ENCODE measurements at places on chromosomes 3 and 15.

GRCh38 chr15:82839136-82839535, 29.7 kb downstream of the WHAMM start:
- DNase-seq: no peak

GRCh38 chr15:58407778-58408177, 24.0 kb upstream of the LIPC start:
- DNase-seq: no peak

- no peak for DNase-seq
Measured at GRCh38 chr15:33080006-33080405, 114.5 kb downstream of the FMN1 start.

- DNase-seq: no peak
Measured at GRCh38 chr3:99825004-99825640, 7.5 kb downstream of the CMSS1 start.

GRCh38 chr15:62639432-62639831, 403.1 kb upstream of the TPM1 start:
- no peak for DNase-seq

DNA sequence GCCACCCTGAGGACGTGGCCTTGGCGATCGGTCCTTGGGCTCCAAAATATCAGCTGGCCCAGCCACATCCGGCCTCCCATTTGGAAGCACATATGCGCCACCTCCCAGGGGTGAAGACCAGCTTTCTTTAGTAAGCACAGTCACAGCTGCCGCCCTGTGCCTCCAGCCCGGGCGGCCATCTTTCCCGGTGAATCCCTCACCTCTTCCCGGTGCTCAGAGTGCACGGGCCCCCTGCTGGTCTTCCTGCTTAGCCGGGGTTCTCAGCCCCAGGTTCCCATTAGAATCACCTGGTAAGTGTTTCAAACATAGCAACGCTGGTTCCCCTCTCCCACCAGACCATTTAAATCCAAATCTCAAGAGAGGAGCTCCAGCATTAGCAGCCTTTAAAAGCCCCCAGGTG, 232.2 kb downstream of the VPS13C start:
- DNase-seq: no peak

DNA sequence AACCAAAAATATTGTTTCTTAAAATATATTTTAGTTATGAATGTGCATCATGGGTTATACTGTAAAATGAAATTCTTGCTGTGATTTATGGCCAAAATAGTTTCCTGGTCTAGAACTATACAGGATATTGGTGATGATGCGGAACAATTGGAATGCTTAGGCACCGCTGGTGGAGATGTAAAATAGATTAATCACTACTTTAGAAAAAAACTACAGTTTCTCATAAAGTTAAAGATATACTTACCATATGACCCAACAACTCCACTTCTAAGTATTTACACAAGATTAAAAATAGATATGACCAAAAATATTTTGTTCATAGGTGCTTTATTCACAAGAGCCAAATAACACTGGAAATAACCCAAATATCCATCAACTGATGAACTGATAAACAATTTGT, 126.7 kb downstream of the TUSC7 start:
- no peak for DNase-seq

DNA sequence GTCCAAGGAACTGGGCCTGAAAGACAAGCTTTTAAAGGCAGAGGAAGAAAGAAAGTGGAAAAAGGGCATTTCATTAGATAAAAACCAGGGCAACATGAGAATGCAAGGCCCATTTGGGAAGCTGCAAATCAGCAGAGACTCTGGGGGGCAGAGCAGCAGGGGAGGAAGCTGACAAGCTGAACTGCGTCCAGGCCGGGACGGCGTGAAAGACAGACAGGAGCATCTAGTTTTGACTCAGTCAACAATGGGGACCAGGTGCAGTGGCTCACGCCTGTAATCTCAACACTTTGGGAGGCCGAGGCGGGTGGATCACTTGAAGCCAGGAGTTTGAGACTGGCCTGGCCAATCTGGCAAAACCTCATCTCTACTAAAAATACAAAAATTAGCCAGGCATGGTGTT, 69.9 kb downstream of the CDC25A start:
- DNase-seq: no peak

GRCh38 chr15:53670701-53671100, 88.8 kb downstream of the WDR72 start:
- DNase-seq: no peak

- DNase-seq: no peak
Measured at GRCh38 chr3:85877631-85878030, 918.8 kb downstream of the CADM2 start.

GRCh38 chr3:152359385-152360248, 90.9 kb downstream of the MBNL1 start:
- no peak for DNase-seq

- no peak for DNase-seq
Measured at GRCh38 chr3:138260611-138261010, 69.0 kb downstream of the NME9 start.

GRCh38 chr3:11989383-11990038, 14.7 kb upstream of the SYN2 start:
- no peak for DNase-seq

DNA sequence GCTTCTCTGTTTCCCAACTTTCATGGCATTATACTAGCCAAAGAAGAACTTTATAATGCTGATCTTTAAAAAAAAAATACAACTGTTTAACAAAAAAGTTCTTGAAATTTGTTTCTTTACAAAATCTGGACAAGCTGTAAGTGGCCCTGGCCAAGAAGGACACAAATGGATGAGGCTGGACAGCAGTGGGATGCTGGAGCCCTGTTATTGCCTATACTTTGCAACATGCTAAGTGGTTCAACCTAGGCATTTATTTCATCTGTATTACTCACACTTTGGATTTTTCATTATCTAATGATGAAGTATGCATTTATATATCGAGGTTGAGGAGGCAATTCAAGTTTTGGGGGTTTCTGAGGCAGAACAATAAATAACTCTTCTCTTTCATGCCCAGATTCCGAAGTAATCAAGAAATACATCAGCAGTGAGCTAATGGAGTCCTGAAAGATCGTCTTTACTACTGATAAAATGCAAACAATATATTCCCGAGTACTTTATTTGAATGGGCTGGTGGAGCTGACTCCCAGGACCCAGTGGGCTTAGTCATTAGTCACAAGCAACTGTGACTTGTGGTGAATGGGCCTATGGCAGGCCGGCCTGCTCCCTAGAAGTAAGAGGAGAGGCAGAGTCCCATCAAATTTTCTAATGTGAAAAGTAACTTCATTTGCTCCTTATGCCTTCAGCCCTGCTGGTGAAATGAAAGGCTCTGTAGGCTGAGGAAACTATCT, 177.3 kb upstream of the DPH6 start:
- DNase-seq: no peak

GRCh38 chr3:115616461-115616860, 6.8 kb upstream of the GAP43 start:
- no peak for DNase-seq

DNA sequence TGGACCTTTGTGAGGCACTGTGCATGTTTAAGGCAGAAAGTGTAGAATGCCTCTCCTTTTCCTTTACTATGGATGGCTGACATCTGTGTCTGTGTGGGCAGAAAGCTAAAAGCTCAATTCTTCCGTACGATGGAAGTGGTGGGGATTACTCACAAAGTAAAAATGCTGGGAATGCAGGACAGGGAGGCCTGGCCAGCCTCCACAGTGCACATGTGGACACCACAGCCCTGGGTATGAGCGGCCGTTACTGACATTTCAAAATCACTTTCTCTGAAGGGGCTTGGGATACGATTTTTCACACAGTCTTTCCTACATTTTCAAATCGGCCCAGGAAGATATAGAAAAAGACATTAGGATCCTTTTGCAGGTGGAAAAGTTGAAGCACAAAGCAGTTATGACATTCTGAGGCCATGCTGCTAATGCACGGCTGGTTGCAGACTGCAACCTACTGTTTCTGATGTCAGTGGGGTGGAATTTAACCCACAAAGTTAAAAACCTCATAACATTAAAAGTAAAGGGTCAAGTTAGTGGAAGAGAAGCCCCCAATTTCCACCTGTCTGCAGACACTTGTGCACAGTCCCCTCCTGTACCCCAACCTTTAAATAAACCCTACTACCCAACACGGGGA, 27.9 kb downstream of the EHD4 start:
- DNase-seq: no peak

- peak; percentile 47 for DNase-seq
Measured at GRCh38 chr3:134486577-134487041, 752 bp downstream of the CEP63 start.

GRCh38 chr3:185942907-185943759, 5.3 kb upstream of the TRA2B start:
- DNase-seq: peak; percentile 85

- DNase-seq: no peak
Measured at GRCh38 chr15:37124331-37124730, 24.0 kb upstream of the MEIS2 start.

GRCh38 chr3:16546186-16547010, 32.9 kb upstream of the RFTN1 start:
- DNase-seq: no peak

DNA sequence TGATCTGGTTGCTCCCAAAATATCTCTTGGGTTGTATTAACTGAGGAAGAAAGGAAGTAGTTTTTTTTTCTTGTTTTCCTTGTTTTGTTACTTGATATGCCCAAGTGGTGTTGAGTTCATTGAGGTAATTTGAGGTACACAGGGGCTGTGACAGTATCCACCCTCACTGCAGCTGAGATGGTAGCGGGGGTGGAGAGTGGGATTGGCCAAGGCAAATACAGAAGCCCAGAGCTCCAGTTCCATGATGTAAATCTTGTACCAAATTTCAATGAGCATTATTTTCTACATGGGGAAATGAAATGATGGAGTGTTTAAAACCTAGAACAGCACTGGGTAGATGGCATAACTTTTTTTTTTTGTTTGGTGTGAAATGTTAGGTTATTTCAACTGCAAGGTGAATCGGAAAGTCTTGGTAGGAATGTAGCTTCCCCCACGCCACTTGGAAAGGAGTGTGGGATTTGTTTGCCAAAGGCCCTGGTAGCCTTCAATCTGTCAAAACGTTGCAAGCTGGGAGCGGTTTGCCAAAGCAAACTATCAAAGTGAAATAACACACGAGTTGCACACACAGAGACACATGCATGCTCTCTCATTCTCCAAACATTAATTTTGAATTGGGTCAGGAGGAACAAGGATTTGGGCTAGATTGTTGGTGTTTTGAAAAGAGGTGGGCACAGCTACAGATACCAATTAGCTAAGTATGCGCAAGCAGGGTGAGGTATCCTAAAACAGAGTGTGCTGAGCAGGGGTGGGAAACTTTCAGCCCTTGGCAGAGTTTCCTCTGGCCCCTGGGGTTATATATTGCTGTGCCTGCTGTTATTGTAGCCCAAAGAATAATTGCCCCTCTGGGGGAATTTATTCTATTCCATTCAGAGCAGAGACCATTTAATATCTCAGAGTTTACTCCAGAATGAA, 34.6 kb downstream of the THSD4 start:
- no peak for DNase-seq

- DNase-seq: no peak
Measured at GRCh38 chr3:52297242-52298148, 9.9 kb downstream of the GLYCTK start.

GRCh38 chr15:60372227-60372626, 25.6 kb downstream of the ANXA2 start:
- no peak for DNase-seq

DNA sequence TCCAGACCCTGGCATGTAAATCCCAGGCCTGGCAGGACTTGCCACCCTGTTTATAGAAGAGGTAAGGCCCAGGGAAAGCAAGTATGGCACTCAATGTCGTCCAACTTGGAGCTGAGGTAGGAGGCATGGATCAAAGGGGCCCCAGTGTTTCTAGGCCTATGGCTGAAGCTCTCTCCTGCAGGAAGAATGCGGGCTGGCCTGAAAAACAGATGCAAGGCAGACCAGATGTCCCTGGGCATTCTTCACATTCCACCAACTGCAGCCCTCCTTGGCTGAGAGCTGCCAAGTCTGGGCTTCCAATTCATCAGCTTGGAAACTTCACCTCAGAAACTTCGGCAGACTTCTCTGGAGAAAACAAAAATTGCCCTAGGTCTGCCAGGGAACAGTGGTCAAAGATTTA, 22.2 kb downstream of the MESD start:
- no peak for DNase-seq

DNA sequence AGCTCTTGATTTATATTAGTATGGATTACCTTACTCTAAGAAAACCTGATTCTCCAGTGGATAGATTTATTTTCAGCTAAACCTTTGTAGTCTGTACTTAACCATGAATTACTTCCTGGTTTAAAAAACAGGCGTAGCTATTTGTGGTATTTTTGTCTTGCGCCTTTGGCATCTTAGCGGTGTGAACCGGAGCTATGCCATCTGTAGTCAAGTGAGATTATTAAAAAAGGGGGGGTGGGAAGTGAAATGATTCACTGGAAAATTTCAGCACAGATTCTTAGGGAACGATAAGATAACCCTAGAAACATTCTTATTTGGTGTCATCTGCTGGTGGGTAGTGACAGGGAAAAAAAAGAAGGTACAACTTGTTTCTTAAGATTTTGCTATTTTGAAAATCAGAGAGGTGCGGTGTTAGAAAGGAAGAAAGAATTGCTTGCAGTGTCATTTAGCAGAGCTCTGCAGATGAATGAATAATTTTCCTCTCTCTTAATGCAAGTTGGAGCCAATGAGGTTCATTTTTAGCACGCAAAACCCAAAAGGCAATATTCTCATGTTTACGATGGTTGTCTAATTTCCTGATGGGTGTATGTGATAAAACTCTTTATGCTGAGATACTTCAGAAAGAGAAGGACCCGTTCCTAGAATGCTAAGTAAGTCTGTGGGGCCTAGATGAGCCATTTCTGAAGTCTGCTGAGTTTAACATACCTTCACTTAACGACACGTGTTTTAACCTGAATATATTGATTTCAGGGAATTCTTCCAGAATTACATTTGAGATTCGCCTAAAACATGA, 44.0 kb downstream of the PSMD6 start:
- DNase-seq: no peak

GRCh38 chr3:55631766-55632331, 144.7 kb upstream of the WNT5A start:
- no peak for DNase-seq

GRCh38 chr3:129417326-129417725, 11.1 kb downstream of the EFCAB12 start:
- no peak for DNase-seq

DNA sequence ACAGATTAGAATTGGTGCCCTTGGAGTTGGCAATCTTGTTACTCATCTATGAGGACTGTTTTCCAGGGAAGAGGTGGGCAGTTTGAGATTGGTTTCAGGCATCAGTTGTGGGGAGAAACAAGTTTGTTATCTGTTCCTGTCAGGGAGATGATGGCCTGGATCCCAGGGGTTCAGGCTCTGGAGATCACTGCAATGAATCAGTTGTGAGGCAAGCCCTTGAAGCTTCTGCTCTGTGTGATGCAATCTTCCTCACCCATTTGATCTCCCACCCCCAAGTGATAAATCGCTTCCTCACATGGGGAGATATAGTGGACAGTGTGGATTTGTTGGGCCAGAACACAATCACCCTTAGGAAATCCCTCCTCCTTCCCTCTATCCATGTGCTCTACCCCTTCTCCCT, 276.6 kb upstream of the LRTM1 start:
- DNase-seq: no peak

- DNase-seq: no peak
Measured at GRCh38 chr3:188104050-188104449, 49.9 kb upstream of the LPP start.

All from SK-N-DZ (cell line).